ENCODE measurements at places on chromosomes 6 and 20.

DNA sequence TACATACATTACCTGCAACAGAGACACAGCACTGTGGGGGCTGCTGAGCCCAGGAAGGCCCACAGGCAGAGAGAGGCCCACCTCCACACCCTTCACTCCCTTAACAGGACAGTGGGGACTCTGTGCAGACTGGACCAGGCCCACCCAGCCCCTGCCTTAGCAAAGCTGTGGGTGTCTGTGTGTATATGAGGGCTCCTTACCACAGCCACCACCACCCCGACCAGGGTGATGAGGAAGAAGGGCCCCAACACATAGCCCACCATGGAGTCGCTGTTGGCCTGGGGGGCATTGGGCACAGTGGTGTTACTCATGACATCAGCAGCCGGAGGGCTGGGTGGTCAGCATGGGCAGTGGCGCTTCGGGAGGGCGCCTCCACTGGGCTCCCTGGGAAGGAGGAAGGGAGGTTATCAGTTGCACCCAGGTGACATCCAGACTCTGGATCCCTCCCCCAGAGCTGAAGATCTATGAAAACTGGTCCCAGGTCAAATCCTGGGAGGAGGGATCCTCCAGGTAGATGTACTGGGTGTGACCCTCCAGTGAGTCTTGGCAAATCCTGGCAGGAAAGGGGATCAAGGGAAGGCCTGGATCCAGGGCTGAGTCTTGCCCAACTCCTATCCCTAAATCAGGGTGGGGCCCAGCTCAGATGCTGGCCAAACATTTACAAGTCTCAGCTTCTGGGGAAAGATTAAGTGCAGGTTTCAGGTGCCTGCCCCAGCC is 1.2 kb downstream of the SMIM29 start:
- no peak for DNase-seq

DNA sequence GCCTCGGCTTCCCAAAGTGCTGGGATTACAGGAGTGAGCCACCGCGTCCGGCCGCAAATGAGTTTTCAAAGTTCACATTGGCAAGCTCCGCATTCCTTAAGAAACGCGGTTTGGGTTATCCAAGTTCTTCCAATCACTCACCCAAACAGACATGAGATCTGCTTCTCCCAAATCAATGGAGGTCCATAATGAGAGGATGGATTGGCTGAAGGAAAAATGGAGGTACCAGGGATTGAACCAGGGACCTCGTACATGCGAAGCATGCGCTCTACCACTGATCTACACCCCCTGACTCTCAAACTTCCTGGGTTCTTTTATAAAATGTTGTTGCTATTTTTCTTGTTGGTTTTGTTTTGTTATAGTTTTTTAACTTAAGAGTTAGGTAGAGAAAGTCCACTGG is 170.0 kb downstream of the GPX5 start:
- DNase-seq, result no peak

DNA sequence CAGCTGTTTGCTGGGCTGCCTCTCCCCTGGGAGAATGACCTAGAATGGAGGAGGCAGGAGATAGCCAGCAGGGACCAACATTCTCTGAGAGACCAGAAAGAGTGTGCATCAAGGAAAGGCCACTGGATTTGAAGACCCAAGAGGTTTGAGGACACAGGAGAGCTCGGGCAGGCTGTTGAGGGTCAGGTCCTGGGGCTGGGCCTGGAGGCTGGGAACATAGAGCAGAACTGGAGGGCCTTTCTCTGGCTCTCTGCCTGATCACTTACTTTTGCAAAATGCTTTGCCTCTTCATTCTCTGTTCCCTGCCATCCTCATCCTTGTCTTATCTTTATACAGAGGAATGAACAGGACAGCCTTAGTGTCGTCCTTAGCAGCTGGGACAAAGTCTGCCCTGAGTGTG is 2.5 kb downstream of the IYD start:
- no peak for DNase-seq

DNA sequence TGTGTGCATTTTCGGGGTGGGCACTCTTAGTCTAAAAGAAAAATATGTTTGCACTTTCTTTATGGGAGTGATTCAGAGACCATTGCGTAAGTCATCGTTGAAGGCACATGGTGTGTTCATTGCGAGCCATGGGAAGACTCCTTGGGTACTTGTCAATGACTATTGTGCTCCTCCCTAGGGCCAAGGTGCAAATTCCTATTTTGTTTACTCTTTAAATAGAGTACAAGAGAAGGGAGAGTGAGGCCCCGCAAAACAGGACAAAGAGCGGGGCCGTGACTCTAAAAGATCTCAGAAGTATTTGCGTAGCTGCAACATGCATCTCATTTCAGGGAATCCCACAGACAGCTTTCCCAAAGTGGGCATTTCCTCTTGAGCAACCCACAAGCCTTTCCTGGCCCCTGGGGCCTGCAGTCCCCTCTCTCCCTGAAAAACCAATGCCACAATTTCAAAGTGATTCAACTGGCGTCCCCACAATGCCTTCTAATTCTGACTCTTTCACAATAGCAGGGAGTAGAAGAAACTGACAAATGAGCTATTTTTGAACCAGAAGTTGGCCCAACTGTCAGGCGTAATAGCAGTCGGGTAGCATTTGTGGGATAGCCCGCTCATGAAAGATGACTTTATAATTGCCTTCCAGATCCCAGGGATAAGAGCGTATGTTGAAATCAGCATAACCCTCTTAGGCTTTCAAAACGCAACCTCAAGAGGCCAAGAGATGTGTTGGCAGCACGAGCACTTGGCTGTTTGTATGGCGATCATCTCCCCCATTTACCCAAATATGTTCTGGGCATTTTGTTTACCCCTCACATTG is 277.9 kb upstream of the BMP2 start:
- DNase-seq, result no peak

- no peak for DNase-seq
Observed at GRCh38 chr6:42041481-42042053, 8.8 kb upstream of the TAF8 start.
